A549 treated with CpdA at 1 μM for 4 hours (cell line): ENCODE measurements at places on chromosomes 3 and 15. TPM values are rescaled to one million over a fixed set of nuclear protein-coding genes. Genes with fewer than 3 reads are reported as not detected.

MKRN2OS gene
- total RNA-seq: not detected in 5 replicates

SAMMSON gene
- total RNA-seq: not detected in 5 replicates

CHRFAM7A gene
- 3.8 to 7.0 TPM (median 5.1 TPM) in 5 replicates for total RNA-seq

LMAN1L gene
- total RNA-seq: not detected in 5 replicates

RETNLB gene
- total RNA-seq: not detected in 5 replicates

SCAANT1 gene
- total RNA-seq: 0.48 TPM in 1 of 5 replicates, not detected in the others

IL17RE gene
- total RNA-seq: 0.87 to 1.3 TPM (median 1.0 TPM) in 5 replicates

ITIH3 gene
- total RNA-seq: 0.05 to 0.24 TPM in 2 of 5 replicates, not detected in the others

GOLGA8T gene
- total RNA-seq: 0.90 to 1.6 TPM (median 1.4 TPM) in 5 replicates

EAF1 gene
- total RNA-seq: 13.3 to 18.1 TPM (median 15.1 TPM) in 5 replicates

LXN gene
- 64.5 to 96.3 TPM (median 73.2 TPM) in 5 replicates for total RNA-seq

ITIH4 gene
- 0.45 to 1.4 TPM (median 0.69 TPM) in 5 replicates for total RNA-seq

SLC28A2 gene
- total RNA-seq: not detected in 5 replicates

MOBP gene
- 0.09 to 0.25 TPM in 2 of 5 replicates, not detected in the others for total RNA-seq

CHDH gene
- 2.3 to 3.5 TPM (median 2.7 TPM) in 5 replicates for total RNA-seq

IL5RA gene
- not detected in 5 replicates for total RNA-seq

FEZF2 gene
- total RNA-seq: not detected in 5 replicates

ARHGEF26 gene
- total RNA-seq: 5.2 to 8.5 TPM (median 5.9 TPM) in 5 replicates

GOLGA6D gene
- 0.05 TPM in 1 of 5 replicates, not detected in the others for total RNA-seq

MITF gene
- total RNA-seq: 7.2 to 10.4 TPM (median 7.3 TPM) in 5 replicates

ALDH1L1 gene
- 0.11 to 0.64 TPM (median 0.23 TPM) in 5 replicates for total RNA-seq

EFHB gene
- 0.37 to 1.1 TPM (median 0.41 TPM) in 5 replicates for total RNA-seq

ASB14 gene
- total RNA-seq: not detected in 5 replicates

VWA5B2 gene
- 0.34 to 0.93 TPM (median 0.38 TPM) in 5 replicates for total RNA-seq

ZBTB38 gene
- total RNA-seq: 56.6 to 92.3 TPM (median 78.5 TPM) in 5 replicates

TGM4 gene
- 0.02 to 0.08 TPM (median 0.06 TPM) in 4 of 5 replicates, not detected in the other for total RNA-seq

KCNAB1 gene
- not detected in 5 replicates for total RNA-seq

SQOR gene
- total RNA-seq: 64.4 to 68.6 TPM (median 66.5 TPM) in 5 replicates

SV2B gene
- 0.02 to 0.13 TPM (median 0.03 TPM) in 3 of 5 replicates, not detected in the others for total RNA-seq

SMCO1 gene
- not detected in 5 replicates for total RNA-seq

LYZL4 gene
- not detected in 5 replicates for total RNA-seq
